ENCODE measurements at places on chromosomes 6 and 20. TPM values are rescaled to one million over a fixed set of nuclear protein-coding genes. Genes with fewer than 3 reads are reported as not detected.

RGS17 gene
- total RNA-seq: 0.47 TPM

CFB gene
- 1.2 TPM for total RNA-seq

APCDD1L gene
- 1.6 TPM for total RNA-seq

LATS1 gene
- total RNA-seq: 11.5 TPM

LIN28B gene
- not detected for total RNA-seq

PRL gene
- not detected for total RNA-seq

SAMD5 gene
- total RNA-seq: 1.8 TPM

Measured in hair follicular keratinocyte (primary cell).